Panc1 (cell line): ENCODE measurements at places on chromosomes 4 and X.

GRCh38 chr4:129394635-129395034 lies 298.7 kb downstream of the C4orf33 start:
- DNase-seq = no peak

GRCh38 chr4:42644897-42645296 lies 12.0 kb downstream of the ATP8A1 start:
- DNase-seq = no peak

- DNase-seq = no peak
These were observed 446.1 kb upstream of the FAM241A start for GRCh38 chr4:111699165-111699564.

- no peak for DNase-seq
These were observed at the start of gene NPFFR2 for GRCh38 chr4:72031868-72032608. TSS of gene NPFFR2 (plus strand) at chr4:72032000. CDS start at chr4:72128592, 96,592 bp downstream.

- no peak for DNase-seq
These were observed 22.0 kb upstream of the EIF4E start for GRCh38 chr4:98950925-98951324.

DNA sequence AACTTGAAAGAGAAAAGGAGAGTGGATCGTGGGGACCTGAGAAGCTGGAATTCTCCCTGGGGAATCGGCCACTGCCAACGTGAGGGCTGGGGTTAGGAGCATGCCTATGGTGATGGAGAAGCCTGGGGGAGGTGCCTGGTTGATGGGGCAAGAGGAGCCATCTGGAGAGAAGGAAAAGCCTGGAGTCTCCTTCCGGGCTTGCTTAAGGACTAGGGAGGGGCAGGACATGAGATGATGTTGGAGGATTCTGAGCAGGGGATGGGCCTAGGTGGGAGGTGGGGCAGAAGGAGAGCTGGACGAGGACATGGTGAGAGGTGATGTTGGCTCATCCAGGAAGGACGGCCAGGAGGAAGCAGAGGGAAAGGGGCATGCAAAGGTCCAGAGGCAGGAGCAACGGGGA lies 35.0 kb upstream of the GYG2 start:
- DNase-seq = no peak

DNA sequence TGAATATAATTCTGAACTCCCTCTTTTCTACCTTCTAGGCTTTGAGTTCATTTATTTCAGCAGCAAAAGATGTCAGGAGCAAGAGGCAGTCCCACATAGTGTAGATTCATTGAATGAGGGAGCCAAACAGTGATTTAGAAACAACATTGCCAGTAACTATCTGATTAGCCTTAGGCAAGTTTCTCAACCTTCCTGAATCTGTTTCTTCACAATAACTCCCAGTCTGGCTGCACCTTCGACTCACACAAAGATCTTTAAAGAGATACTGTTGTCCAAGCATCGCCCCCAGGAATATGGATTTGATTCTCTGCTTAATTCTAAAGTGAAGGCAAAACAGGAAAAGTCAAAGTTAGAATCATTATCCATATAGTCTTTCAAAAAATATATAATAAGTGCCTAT lies 1026.2 kb downstream of the DMD start:
- no peak for DNase-seq

GRCh38 chr4:80103629-80104028 lies 30.6 kb upstream of the ANTXR2 start:
- no peak for DNase-seq

DNA sequence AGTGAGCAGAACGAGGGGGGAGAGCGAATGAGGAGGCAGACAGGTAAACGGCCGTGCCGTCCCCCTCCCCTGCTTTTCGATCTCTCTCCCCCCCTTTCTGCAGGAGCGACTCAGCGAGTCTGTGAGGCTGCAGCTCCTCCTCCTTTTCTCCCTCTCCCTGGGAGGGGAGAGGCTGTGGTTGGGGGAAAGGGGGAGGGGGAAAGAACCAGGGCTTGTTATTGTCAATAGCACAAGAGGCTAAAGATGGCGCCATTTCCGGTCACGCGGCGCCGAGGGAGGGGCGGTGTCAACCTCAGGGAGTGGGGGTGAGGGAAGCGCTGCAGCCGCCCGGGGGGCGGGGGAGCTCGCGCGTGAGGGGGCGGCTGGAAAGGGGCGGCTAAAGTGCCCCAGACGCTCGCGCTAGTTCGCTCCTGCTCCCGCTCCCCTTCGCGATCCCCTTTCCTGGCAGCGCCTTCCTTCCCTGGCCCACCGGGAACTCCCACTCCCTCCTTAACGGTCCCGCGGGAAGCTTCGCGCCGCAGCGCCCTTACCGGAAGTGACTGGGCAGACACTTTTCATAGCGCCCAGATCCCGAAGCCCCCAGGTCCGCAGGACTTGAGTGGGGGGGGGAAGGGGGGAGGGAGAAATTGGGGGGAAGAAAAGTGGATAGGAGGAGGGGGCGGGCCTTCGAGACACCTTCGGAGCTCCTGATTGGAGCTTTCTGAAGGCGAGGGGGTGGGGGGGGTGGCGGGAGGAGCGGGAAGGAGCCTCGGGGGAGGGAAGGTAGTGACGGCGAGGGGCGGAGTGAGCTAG lies at the start of gene CUL4B:
CUL4B (minus strand) TSS at position 121 of the 792 bp plus-strand sequence. CDS start 324 bp downstream, outside the sequence.
- peak; percentile 90 for DNase-seq

DNA sequence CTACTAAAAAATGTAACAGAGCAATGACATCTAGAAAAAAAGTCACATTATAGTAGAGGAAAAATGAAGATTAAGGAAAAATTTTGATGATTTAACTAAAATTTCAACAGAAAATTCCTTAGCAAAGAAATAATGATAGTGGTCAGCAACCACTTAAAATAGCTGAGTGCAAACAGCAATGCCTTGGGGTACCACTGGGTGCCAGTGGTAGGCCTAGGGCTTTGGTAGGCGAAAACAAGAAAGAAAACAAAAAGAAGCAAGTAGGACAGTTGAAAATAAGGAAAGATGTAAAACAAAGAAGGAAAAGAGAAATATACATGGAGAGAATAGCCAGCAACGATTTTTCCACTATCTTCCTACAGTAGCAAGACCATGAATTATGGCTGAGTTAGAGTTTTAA lies 313.5 kb upstream of the IRS4 start:
- DNase-seq = no peak

- no peak for DNase-seq
These were observed 92.4 kb upstream of the ATXN3L start for GRCh38 chrX:13412208-13412600.

- no peak for DNase-seq
These were observed 43.2 kb downstream of the SCFD2 start for GRCh38 chr4:53322696-53323095.

GRCh38 chr4:6625256-6625655 lies 15.2 kb upstream of the MRFAP1 start:
- DNase-seq = no peak

DNA sequence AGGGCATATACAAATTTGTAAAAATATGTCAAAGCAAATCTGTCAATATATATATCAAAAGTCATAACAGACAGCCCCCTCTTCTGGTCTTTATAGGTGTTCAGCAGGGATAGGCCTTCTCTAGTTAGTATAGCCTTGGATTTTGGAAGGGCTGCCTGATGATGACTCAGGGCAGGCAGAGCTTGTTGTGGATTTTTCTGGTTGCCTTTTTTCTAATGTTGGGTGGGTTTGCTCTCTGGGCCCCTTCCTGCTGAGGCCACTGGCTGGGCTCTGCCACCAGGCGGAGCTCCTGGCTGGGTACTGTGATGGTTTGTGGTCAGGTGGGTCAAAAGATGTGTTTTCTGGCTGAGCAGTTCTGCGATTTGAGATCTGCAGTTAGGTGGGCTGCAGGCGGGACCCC lies 294.2 kb downstream of the GRIA2 start:
- no peak for DNase-seq

GRCh38 chrX:123590842-123591486 lies 141.9 kb downstream of the THOC2 start:
- no peak for DNase-seq

GRCh38 chrX:123743312-123743711 lies 10.5 kb upstream of the THOC2 start:
- no peak for DNase-seq

- DNase-seq = no peak
These were observed 56.0 kb downstream of the MAGEB10 start for GRCh38 chrX:27863809-27864208.

DNA sequence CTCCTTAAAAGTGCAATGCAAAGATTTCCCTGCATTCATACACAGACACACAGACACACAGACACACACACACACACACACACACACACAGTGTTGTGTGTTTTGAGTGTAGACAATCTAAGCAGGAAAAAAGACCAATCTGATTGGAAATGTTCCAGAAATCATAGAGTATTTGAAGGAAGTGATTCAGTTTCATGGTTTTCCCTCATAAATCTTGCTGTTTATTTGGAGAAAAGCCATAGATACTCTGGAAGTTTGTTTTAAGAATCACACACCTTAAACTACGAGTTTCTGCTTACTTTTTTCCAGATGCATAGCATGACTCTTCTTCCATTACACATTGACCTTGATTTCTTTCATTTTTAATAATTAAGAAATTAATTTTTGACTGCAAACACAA lies 298.5 kb upstream of the BMP3 start:
- DNase-seq = no peak
